ENCODE measurements at places on chromosomes 2 and 18.

DNA sequence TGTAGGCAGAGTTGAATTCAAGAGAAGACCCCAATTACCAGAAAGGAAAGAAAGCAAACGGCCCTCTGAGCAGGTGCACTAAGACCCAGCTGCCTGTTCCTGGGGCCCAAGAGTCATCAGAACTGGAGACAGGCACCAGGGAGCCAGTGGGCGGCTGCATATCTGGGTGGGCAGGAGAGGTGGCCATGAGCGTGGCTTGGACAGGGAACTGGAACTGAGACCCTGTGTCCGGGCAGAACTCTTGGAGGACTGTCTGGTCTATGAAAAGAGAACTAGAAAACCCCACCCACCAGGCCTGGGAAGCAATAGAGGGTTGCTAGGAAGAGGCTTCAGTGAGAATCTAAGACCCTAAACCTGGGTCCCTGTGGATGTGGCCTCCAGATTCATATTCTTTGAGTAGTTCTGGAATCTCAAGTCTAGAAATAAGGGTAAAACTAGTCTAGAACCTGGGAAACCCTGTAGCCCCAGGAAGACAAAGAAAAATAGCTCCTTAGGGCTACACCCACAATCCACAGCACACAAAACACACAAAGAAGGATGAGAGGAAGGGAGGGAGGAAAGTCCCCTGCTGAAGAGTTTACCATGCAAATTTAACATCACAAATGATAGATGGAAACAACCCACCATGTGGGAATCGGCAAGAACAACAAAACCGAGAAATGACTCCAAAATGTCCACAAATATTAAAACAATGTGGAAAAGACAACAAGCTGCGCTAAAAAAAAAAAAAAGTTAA, 147.0 kb downstream of the HDAC4 start:
- DNase-seq, result no peak

- no peak for DNase-seq
Observed at GRCh38 chr2:143477714-143478443, 348.7 kb downstream of the ARHGAP15 start.

DNA sequence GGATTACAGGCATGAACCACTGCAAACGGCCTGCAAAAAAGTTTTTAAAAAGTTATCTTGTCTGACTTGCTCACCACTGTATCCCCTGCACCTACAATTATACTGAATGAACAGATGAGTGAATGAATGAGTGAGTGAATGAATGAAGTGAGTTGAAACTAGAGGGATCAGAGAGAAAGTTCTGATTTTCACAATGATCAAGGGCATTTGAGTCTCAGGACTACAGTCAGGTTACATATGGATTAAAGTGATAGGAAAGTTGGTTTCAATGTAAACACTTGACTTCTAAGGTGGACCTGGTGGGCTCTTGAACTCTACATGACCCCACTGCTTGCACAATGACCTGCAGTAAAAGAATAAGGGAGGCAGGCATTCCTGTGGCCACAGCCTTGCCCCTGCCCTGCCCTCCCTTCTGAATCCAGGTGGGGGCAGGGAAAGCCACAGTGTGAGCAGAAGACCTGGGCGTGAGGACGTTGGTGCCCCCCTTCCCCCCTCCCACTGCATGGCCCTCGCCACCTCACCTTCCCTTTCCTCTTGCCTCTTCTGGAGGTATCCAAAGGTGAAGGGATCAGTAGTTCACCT, 10.7 kb downstream of the C2orf80 start:
- no peak for DNase-seq

- no peak for DNase-seq
Observed at GRCh38 chr2:69099541-69099940, 86.6 kb downstream of the ANTXR1 start.

DNA sequence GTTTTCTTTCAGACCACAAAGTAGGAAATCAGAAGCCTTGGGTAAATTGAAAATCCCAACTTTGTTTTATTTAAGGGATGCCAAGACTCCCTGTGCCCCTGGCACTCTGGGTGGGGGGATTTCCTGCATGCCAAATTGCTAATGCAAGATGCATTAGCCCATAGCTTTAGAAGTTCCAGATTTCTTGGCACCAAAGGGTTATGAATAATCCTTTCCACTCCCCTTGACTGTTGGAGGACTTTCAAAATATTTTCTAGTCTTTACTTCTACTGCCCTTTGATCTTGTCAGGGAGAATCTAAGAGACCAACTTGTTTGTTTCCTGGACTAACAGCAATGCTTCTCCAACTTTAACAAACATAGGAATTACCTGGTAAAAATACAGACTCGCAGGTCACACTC, 81.8 kb upstream of the TGIF1 start:
- no peak for DNase-seq

DNA sequence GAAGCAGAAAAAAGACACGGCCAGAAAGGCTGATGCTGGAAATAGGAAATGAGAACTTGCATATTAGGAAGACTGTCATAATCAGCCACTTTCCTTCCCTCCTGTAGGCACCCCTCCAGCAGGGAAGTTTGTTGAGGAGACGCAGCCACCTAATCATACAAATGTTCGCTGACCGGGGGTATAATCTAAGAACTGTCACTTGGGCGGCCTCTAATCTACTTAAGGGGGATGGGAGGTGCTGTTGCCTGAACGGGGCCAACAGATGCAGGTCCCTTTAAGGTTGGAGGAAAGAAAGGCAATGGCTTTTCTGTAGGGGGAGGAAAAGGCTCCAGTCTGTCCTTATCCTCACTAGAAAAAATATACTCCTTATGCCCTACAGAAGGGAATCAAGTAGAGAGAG, 50.6 kb downstream of the DNAJC10 start:
- DNase-seq, result no peak

DNA sequence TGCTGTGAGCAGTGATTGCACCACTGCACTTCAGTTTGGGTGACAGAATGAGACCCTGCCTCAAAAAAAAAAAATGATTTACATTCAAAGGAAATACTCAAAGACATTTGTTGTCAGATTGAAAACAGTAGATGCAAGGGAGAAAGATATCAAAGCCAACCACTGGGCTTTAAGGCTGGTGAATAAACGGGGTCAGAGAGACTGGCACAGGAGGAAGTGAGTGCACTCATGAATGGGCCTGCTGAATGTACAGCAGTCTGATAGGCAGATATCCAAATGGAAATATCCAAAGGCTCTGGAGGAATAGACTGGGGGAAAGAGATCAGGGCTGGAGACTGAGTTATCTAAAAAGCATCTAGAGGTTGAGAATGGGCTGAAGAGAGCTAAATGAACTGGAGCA, 10.9 kb downstream of the RNF125 start:
- DNase-seq, result no peak

DNA sequence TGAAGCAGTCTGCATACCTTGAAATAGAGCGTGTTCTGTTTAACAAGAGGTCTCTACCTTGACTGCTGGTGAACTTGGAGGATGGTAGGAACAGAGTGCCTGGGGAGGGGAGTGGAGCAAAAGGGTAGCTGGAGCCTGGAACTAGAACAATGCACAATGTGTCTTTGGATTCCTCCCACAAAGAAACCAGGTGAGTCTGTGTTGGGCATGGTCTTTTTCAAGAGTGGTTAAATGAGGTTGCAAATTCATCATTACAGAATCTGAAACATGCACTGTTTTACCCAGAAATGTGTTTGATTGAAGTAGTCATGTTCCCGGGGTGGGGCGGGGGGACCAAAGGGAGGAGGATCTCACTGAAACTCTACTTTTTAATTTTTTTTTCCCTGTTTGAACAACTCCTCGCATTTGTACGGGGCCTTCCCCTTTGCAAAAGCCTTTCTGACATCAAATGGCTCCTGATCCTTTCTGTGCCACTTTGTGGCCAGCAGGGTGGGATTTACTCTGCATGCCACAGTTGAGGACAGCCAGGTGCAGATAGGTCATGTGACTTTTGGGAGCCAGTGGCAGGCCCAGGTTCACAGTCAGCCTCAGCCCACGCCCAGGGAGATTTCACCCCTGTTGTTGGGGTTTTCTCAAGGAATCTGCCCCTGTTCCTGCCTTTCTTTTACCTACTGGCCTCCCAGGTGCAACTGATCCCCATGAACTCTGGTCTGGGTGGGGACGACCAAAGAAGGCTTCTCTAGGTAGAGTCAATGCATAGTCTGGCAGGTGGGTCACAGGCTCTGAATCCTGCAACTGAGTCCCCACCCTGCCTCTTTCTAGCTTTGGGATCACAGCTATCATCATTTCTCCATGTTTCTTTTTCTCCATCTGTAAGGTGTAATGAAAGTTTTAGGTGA, 28.2 kb downstream of the MYCN start:
- no peak for DNase-seq

DNA sequence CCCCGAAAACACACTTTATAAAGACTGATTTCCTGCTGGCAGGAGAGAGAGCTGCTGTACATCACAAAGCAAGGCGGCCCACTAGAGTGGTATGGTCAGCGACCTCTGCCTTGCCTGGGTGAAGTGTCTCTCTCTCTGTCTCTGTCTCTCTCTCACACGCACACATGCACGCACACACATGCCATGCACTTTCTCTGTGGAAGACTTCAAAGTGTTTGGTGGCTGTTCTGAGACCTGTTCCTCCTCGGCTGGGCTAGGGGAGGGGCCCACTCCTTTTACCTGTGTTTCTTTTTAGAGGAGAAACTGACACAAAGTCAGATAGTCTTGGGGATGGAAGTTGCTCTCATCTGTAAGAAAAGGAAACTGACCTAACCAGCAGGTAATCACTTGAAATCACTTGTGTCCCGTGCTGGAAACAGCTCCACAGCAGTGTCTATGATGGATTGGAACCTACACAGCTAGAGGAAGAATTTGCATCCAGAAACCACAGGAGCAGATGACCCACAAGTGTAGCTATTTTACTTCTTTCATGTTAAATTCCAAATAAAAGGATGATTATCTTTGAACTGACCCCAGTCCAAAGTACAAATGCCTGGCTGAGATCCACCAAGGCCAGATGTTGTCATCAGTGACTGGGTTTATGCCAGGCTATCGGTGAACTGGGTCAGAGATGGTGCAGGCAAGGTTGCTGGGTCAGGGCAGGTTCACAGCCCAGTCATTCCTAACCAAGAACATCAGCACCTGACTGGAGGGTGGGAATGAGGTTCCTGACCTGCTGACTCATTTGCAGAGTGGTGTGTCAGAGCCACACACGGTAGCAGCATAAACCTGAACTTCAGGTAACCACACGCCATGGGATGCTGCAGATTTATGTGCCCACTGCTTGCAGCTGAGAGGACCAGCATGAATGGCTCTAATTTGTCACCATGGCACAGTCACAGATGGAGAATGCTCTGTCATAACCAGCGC, 63.0 kb downstream of the NPAS2 start:
- DNase-seq, result no peak

DNA sequence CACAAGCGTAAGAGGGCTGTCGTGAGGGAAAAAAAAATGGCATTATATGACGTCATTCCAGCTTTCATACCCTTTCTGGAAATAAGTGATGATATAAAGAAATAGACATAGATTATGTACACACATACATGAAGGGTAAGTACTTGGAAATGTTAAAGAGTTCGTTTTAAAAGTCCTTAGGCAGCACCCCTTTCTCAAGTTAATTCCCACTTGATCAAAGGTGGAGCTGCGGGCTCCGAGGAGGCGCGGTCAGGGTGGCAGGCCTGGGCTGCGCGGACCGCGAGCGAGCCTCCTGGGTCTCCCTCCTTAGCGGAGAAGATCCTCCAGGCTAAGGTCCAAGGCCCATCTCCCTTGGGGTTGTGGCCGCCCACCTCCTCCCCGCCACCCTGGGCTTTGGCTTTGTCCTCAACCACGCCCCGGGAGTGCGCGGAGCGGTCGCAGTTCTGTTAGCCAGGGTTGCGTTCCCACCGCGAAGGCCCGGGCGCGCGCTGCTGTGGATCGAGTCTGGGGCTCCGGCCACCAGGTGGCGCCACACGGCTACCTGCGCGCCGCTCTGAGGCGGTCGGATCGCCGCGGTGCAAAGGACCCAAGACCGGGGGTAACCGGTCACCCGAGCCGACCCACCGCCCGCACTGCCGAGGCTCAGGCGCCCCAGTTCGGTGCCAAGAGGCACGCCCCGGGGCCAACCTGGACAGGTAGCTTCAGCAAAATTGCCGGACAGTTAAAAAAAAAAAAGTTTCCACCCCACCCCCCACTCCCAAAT, 66.8 kb downstream of the HNRNPLL start:
- DNase-seq, result peak; percentile 76

GRCh38 chr2:98790221-98790620, 59.3 kb upstream of the MGAT4A start:
- no peak for DNase-seq

DNA sequence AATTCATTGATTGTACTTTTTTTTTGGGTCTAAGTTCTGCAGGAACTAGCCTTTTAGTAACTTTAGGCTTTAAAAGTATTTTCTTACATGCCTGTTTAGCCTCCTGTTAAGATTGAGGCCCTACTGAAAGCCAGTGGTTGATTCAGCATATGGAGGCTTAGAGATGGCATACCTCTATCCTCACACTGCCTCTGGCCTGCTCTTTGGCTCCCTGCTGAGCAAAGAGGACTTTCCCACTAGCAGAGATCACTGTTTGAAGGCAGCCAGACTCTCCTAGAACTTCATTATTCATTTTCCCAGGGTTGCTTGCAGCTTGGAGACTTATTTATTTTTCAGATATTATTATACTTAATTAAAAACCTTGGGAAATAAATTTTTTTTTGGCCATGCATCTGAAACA, 405.6 kb upstream of the MEX3C start:
- no peak for DNase-seq

- DNase-seq, result no peak
Observed at GRCh38 chr2:1884933-1885580, 140.7 kb upstream of the PXDN start.

DNA sequence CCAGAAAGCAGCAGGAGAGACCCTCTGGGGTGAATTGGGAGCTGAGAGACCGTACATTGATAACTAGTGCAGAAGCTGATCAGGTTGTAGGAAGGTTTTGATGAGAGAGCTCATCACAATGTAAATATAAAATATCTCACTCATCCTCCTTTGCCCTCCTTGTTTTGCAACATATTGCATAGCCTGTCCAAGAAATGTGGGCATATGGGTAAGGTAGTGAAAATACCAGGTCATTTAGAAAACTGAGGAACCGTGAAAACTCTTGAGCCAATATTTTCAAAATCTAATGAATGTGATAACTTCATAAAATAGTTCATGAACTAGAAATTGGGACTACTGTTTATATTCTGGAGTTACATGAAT, 31.4 kb downstream of the C18orf54 start:
- no peak for DNase-seq

GRCh38 chr2:224820283-224820991, 104.3 kb upstream of the CCDC195 start:
- DNase-seq, result no peak

GRCh38 chr2:119849838-119850565, 90.3 kb downstream of the PTPN4 start:
- no peak for DNase-seq

GRCh38 chr18:66193938-66194337, 410.0 kb downstream of the CDH19 start:
- no peak for DNase-seq

- no peak for DNase-seq
Observed at GRCh38 chr18:59718108-59718463, 20.9 kb upstream of the CCBE1 start.

- peak; percentile 28 for DNase-seq
Observed at GRCh38 chr18:32048507-32049091, 30.0 kb downstream of the RNF125 start.

GRCh38 chr2:202030691-202031090, 3.0 kb upstream of the FZD7 start:
- DNase-seq, result no peak

GRCh38 chr2:20599861-20600461, 50.9 kb downstream of the HS1BP3 start:
- no peak for DNase-seq
